Suppressor macrophage treated with lipopolysaccharide for 1 hour (primary cell): ENCODE measurements at places on chromosomes 11 and 22.

DNA sequence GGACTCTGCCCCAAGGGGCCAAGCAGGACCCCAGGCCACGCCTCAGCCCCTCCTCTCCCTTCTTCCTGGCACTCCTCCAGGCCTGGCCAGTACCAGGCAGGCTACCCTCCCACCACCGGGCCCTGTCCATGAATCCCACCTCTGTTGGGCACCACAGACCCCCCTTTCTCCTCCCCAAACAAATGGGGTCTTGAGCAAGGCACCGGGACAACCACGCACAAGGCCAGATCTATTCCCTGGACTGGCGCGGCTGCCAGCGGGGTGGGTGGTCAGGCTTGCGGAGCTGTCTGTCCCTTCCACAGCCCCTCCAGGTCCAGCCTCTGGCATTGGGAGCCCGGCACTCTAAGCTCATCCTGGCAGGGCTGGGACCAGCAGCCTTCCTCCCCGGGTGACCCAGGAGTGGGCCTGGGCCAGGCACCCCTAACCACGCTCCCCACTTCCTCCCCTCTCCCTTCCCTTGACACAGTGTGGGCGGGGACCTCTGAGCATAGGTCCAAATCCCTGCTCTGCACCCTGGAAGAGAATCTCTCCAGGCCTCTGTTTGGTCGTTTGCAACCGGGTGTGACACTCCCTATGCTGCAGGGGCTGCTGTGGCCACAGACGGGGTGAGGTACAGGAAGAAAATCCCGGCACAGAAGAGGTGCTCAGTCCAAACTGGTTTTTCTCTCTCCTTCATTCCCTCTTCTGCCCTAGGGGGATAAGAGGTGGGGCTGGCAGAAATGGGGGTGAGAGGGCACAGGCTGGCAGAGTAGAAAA lies 14.6 kb downstream of the ELFN2 start:
- DNase-seq, result no peak

- peak; percentile 78 for DNase-seq
These were observed 81.5 kb downstream of the FBLN1 start for GRCh38 chr22:45584121-45584570.

DNA sequence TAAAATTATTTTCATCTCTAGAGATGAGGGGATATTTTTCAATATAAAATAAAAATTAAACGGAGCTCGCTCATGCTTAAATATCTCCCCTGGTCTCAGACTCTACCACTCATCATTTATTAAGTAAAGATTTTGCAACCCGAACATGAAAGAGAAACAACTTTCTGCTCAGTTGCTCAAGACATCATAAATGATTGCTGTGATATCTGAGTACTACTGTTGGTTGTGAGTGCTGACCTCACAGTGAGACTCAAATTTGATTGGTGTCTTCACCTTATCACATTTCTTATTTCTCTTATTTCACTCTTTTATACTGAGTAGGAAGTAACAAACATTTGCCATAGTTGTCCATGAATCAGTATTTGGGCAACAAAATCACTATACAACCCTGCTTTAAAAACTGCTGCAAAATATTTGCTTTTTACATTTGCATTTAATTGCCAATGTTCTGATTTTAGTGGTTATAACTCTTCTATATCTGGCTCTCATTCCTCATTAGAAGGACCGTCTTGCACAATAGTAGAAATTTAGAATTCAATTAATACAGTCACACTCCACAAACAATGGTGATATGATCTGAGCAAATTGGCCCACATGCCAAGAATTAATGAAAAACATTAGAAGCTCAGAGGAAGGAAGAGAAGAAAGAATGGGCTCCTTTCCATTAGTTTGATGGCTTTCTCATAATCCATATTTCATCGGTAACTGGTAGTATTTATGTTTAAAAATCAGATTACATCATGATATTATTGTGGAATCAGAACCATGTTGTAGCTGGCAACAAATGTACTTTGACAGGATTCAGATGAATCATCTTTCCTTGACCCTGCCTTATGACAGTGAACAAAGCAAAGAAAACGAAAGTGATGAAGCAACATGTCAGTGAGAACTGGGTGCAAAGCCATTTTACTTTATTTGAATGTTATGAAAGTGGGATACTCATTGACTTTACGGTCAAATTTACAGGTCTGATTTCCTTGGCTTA lies 973.6 kb upstream of the TENM4 start:
- no peak for DNase-seq

DNA sequence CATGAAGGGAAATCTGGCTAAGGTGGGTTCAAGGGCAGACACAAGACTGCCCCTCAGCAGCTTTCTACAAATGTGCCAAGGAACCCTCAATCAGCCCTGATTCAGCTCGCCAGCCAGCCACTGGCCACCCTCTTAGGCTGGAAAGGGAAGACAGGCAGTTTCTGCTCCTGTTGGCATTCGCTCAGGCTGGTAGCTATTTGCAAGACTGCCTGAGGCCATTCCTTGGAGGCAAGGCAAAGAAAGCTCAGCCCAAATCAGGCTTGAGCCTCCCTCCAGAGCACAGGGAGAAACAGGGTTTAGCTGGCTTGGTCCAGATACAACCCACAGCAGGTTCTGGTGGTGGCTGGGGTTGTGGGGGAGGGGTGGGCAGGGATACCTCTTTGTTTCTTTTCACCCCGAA lies 19.2 kb downstream of the TP53I11 start:
- DNase-seq, result no peak

DNA sequence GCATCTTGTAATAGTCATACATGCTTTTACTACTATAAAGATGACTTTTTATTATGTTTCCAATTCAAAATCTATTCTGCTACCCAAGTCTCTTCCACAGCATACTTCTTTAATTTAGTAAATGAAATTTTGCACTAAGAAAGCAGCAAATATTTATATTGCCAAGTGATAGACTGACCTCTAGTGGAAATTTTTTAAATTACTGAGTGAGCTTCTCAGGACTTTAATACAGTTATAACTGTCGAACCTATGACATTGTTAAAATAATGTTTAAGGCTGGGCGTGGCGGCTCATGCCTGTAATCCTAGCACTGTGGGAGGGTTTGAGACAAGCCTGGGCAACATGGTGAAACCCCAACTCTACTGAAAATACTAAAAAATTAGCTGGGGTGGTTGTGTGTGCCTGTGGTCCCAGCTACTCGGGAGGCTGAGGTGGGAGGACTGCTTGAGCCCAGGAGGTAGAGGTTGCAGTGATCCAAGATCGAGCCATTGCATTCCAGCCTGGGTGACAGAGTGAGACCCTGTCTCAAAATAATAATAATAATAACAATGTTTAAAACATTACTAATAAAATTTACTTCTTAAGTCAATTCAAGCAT lies 27.3 kb downstream of the STK33 start:
- peak; percentile 66 for DNase-seq

DNA sequence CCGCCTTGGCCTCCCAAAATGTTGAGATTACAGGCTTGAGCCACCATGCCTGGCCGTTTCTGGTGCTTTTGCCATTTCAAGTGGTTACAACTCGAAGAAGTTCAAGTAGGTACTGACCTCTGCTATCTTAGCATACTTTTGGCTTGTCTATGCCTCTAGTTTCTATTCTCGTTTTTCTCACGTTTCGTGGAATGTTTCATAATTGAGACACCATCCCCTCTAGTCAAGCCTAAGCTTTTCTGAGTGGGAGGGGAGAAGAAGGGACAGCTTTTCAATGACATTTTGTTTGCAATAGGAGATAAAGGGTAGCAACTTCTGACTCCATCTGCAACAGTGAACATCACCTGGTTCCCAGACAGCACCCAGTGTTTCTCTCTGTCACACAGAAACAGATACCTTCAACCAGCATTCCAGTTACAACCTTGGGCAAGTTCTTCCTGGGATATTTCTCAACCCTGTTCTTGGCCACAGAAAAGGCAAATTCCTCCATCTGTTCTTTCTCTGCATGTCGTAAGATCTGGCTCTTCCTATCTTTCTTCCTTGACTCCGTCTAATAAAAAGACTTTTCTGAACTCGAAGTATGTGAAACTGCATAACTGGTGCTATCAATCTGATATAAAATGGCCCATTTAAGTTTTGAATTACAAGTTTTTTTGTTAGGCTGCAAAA lies 25.5 kb downstream of the DDI1 start:
- peak; percentile 51 for DNase-seq

GRCh38 chr22:27982106-27982505 lies 63.0 kb upstream of the PITPNB start:
- DNase-seq, result no peak

DNA sequence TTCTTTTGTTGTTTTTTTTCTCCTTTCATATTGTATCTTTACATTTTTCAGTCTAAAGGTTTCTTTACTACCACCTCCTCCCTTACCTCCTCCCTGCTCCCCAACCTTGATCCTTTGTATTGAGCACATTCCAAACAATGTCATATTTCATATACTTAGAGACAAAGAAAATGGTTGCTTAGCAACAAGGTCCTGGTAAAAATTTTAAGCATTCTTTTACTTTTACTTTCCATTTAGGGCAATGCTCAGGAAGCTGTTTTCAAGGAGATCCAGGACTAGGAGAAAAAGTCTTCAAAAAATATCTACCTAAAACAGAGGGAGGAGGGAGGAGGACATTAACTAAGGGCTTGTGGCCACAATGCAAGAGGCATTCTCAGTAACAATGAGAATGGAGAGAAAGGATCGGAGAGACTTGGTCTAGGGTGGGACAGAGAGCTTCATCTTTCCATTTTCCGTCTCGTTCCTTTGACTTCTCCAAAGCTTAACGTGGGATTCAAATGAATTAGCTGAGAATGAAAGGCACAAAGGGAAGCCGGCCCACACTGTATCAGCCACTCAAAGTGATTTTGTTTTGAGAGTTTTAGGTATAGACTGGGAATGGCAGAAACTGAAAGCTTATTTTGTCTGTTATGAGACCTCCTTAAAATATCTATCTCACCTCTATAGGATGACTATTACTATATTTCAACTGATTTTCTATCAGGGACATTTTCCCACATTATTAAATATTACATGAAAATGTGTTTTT lies 455.7 kb downstream of the RAB38 start:
- DNase-seq, result no peak

DNA sequence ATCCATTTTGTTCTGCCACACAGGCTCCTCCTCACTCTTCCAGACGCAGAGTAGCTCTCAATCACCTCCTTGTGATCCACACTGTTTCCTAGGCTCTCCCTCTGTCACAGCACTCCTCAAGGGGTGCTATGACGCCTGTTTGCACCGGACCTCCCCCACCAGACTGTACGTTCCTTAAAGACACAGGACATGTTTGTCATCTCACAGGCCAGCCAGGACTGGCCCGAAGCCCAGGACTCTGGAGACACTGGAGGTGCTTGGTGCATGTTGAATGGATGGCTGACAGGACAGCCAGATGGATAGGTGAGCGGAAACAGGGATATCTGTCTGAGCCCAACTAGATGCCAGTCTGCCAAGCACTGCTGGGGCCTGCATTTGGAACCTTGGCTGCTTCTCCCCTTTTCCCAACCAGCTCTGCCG lies 13.6 kb downstream of the PLA2G6 start:
- DNase-seq, result no peak

DNA sequence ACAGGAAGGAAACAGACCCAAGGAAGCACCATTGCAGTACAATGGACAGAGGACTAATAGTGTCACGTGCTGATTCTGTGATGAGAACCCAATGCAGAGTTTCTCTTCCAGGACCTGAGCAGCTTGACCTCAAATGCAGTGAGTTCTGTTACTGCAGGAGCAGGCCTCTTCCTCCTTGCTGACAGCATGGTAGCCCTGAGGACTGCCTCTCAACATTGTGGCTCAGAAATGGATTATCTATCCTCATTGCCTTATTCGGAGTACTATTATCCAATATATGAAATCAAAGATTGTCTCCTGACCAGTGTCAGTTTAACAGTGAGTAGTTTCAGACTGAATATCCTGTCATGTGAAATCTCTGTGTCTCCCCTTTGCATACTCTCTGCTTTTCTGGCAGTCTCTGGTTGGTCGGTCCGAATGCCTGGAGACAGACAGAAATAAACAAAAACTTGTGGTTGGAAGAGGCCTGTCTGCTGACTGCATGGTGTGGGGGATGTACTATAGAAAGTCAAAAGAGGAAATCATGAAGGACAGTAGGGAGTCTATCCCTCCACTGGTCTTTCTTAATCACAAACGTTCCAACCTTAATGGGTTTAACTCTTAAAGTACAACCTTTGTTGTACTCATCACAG lies 6.9 kb upstream of the MS4A14 start:
- peak; percentile 66 for DNase-seq

DNA sequence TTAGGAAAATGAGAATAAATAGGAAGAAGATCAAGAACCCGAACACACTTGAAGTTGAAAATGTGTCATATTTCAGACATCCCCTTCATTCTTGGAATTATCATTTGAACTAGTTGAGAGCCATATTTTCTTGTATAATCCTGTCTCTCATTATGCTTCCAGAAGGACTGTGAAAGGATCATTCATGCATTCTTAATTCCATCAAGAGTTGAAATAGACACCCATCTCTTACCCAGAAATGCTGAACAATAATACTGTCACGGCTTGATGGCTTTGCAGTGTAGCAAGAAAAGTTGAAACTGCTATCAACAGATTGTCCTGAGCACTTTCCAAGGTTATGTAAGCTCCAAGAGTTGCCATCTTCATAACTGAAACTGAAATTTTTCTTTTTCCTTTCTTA lies 79.7 kb downstream of the ARHGAP42 start:
- DNase-seq, result no peak

DNA sequence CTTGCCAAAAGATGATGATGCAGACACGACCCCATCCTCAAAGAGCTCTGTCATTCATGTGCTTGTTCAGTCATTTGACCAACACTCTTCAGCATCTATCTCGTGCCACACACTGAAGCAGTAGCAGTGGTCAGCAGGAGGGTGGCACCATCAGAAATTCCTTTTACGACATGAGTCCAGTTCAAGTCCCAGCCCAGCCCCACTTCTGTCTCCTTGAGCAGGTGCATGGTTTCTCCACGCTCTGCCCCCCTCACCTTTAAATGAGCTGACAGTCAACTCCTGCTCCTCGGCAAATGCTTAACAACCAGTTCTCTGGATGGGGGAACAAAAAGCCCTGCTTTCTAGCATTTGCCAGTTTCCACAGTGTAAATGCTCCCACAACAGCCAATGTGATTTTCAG lies 60.9 kb downstream of the SYN3 start:
- DNase-seq, result no peak

DNA sequence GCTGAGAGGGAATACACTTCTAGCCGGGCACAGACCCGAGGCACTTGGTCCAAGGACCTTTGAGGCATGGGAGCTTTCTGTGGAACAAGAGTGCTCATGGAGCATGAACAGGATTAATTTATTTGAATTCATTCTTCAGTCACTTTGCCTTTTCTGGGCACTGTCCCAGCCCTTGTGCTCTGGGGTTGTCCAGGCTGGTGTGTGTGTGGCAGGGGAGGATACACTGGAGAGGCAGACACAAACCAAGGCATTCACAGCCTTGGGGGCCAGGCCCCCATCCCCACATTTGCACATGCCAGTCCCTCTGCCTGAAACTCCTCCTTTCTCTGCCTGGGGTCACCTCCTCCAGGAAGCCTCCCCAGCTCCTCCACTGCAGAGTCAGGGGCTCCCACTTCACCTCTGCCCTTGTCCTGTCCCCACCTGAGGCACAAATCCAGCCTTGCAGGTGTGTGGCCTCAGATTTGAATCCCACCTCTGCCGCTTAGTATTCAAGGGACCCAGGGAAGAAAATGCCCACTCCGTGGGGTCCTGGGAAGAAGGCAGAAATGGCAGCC lies 55.5 kb downstream of the MYO7A start:
- DNase-seq, result no peak

GRCh38 chr22:43313890-43314474 lies 29.2 kb downstream of the SCUBE1 start:
- DNase-seq, result no peak

- DNase-seq, result no peak
These were observed 815 bp upstream of the SMIM38 start for GRCh38 chr11:69154938-69155301.
